ENCODE measurements at places on chromosomes 16 and 17. TPM values are rescaled to one million over a fixed set of nuclear protein-coding genes. Genes with fewer than 3 reads are reported as not detected.

The HIGD1B gene
- 3.3 TPM for total RNA-seq

The SCGB1C2 gene
- not detected for total RNA-seq

The TOB1 gene
- 26.7 TPM for total RNA-seq

The MYH13 gene
- total RNA-seq: not detected

The ZP2 gene
- total RNA-seq: not detected

The TEPSIN gene
- total RNA-seq: 20.3 TPM

The TBC1D3G gene
- total RNA-seq: not detected

The ZSCAN32 gene
- 14.6 TPM for total RNA-seq

The SLC52A1 gene
- total RNA-seq: not detected

The KRTAP9-2 gene
- total RNA-seq: not detected

The TSPOAP1 gene
- 19.0 TPM for total RNA-seq

The MT1G gene
- total RNA-seq: 19.0 TPM
